Placental epithelial cell (primary cell): ENCODE measurements at places on chromosomes 5 and 9. TPM values are rescaled to one million over a fixed set of nuclear protein-coding genes. Genes with fewer than 3 reads are reported as not detected.

Gene CTSV
- 10.2 and 15.0 TPM in 2 replicates for total RNA-seq

Gene PCDHGB4
- 12.0 and 13.0 TPM in 2 replicates for total RNA-seq

Gene FAM221B
- total RNA-seq: not detected in 2 replicates

Gene IL31RA
- under 0.01 TPM in 1 of 2 replicates, not detected in the other for total RNA-seq

Gene ZBED3
- total RNA-seq: under 0.01 and 0.22 TPM in 2 replicates

Gene PCDHGA9
- 4.3 and 5.7 TPM in 2 replicates for total RNA-seq

Gene C5
- 1.6 and 3.9 TPM in 2 replicates for total RNA-seq

Gene NTRK2
- total RNA-seq: 0.87 and 7.9 TPM in 2 replicates

Gene GPR150
- not detected in 2 replicates for total RNA-seq

Gene IRX1
- 60.5 and 66.8 TPM in 2 replicates for total RNA-seq

Gene PGM5
- total RNA-seq: 3.9 and 7.5 TPM in 2 replicates

Gene TTC16
- not detected in 2 replicates for total RNA-seq

Gene CD72
- 1.2 and 3.5 TPM in 2 replicates for total RNA-seq

Gene HNRNPA0
- 12.1 and 25.5 TPM in 2 replicates for total RNA-seq

Gene PCDHB11
- total RNA-seq: 0.39 TPM in 1 of 2 replicates, not detected in the other

Gene ZFP2
- 0.76 and 1.6 TPM in 2 replicates for total RNA-seq

Gene PDE8B
- under 0.01 TPM in 1 of 2 replicates, not detected in the other for total RNA-seq

Gene CNTLN
- total RNA-seq: 3.5 and 9.4 TPM in 2 replicates

Gene GHR
- total RNA-seq: 0.79 and 3.8 TPM in 2 replicates

Gene ARHGAP26
- 6.3 and 9.1 TPM in 2 replicates for total RNA-seq

Gene GABRA1
- total RNA-seq: not detected in 2 replicates

Gene RFX3
- total RNA-seq: 2.4 and 2.7 TPM in 2 replicates

Gene IFNB1
- not detected in 2 replicates for total RNA-seq

Gene PHF24
- total RNA-seq: 0.39 and 0.65 TPM in 2 replicates

Gene PCA3
- total RNA-seq: 0.39 TPM in 1 of 2 replicates, not detected in the other

Gene HSPB3
- total RNA-seq: not detected in 2 replicates

Gene SV2C
- not detected in 2 replicates for total RNA-seq

Gene KIF24
- total RNA-seq: 1.4 and 2.0 TPM in 2 replicates

Gene ADRB2
- 2.2 and 4.3 TPM in 2 replicates for total RNA-seq

Gene TAF11L5
- 0.39 TPM in 1 of 2 replicates, not detected in the other for total RNA-seq
